ENCODE measurements at places on chromosomes 5 and 9.

DNA sequence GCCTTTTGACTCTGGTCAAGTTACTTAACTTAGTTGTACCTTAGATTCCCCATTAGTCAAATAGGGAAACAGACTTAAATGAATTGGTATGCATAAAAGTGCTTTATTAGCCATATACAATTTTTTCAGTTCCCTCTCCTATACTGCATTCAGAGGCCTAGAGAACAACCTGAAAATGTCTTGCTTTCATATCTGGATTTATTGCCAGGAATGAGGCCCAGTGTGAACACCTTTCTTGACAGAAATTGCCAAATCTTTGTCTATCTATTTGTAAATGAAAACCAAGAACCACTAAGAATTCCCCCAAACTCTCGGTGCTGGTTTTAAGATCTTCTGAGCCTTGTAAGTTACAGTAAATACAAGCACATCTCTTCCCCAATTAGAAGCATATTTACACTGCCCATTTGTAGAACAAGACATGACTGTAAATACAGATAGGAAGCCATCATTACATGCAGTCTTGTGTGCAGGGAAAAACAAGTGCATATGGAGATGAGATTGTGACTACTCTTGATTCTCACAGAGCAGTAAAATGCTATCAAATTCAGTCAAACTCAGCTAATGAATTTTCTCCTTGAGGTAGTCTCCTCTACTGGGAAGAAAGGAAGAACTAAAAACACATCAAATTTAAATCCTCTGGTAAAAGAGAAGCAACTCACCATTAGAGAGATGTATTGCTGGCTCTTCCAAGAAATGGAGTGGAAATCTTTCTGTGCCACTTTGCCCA is 5.2 kb upstream of the FAM13B start:
- DNase-seq: no peak

GRCh38 chr9:124506433-124506832 is 766 bp downstream of the NR5A1 start:
- DNase-seq: no peak

DNA sequence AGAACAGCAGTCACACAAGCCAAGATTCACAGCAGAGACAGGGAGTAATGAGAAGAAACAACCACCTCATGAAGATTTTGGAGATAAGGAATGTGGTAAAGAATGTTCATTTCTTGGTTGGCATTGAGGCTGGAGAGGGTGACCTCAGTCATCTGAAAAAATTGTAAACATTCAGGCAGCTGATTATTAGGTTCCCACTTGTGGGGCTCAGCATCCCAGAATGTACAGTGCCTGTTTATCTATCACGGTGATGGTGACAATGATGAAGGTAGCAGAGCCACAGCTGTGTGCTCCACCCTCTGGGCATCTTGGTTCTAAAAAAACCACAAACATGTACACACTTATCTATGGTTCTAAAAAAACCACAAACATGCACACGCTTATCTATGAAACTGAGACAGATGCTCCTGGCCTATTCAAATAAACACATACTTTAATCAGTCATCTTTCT is 143.9 kb upstream of the MOCS2 start:
- no peak for DNase-seq

DNA sequence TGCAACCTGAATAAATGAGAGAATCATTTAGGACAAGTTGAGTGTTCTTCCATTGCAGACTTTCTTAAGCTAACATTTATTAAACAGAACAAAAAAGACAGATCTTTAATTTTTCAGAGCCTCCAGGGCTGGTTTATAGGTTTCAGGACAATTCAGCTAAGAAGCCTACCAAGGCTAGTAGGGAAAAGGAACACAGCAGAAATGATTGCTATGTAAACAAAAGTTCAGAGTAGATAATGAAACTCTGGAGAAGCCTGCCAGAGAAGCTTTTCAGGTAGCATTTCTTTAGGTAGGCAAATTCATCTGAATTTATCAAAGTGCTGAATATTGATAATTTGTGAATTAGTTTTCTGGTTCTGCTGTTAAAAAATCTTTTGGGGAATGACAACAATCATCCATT is 264.2 kb downstream of the DEPDC1B start:
- DNase-seq: no peak

DNA sequence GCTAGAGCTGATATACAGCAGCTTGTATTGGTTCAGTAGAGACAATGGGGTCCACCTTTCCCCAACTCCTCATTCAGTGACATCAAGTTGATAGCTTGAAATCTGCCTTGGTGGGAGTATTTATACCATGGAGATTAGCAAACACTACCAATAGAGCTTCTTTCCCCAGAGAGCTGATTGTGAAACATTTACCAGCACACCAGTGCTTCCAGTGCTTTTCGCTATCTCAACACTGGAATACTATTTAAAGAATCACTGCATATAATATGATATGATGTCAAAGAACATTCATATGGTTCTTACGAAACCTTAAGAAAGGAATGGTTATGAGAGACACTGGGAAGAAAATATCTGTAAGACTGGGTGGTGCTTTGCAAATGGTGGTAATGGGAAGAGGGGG is 21.8 kb upstream of the RNF145 start:
- DNase-seq: no peak

DNA sequence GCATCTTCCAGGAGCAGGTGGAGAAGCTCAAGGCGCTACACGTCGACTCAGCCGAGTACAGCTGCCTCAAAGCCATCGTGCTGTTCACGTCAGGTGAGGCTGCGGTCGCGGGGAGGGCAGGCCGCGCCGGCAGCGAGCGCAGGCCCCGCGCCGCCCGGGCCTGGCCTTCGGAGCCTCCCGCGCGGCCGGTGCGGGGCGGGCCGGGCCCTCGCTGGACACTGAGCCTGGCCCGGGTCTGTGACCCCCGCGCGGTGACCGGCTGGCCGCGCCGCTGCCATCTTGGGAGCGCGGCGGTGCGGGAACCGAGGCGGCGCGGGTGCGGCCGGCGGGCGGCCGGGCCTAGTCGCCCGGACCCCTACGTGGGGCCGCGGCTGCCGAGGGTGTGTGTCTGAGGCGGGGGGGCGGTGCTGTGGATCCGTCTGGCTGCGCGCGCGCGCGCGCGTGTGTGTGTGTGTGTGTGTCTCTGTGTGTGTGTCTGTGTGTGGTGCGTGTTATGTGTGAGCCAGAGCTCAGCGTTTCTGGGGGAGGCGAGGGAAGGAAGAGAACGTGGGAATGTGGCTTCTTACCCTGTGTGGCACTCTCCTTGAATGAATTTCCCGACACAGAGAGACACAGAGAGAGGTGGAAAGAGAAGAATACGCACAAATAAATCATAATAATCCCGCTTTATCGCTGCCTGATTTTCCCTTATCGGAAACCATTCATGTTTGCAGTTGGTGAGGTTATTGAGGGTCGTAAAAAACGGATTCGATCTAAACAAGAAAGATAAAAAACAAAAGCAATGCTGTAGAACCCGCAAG is 5.5 kb downstream of the NR2F1 start:
- no peak for DNase-seq

DNA sequence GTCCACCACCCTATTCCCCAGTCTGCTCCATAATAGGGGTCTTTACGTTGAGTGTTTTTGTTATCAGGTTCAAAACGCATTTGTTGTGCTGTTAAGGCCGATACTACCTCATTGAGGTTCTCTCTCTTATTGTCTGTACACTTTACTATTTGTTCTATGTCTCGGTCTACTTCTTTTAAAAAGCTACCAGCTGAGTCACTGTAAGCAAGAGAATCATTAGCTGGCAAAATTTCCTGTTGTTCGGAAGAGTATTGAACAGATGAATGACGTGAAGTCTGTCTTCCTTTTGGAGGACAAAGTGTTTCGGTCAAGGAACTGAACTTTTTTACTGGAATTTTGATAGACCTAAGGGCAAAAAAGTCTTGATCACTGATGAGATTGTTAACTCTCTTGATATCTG is 10.3 kb downstream of the LYSMD3 start:
- no peak for DNase-seq

DNA sequence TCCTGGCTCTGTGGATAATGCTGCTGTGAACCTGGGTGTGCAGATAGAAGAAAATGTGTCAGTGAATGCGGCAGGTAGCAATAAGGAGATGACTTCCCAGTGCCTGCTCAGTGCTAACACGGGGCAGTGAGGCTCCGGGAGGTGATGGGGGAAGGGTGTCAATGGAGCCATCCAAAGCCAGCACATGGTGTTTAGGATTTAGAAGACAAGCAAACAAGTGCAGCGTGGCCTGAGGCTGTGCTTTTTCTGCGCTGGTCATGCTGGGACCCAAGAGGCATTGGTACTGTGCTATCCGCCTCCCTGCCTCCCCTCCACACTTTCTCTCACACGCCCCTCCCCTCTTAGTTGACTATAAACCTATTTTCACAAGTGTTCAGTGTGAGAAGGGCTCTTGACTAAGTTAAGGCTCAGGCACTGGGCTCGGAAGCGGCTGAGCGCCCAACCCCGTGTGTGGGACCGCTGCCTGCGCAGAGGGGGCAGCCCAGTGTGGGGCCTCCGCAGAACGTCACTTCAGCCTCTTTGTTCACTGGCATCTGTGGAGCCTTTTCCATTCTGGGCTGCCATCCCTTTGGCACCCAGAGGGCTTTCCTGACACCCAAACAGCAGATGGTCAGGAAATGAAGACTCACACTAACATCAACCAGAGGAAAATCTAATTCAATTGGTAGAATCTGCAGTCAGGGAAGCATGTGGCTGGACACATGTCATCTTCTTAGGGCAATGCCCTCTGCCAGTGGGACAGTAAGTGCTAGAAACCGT is 21.8 kb upstream of the NINJ1 start:
- no peak for DNase-seq

- DNase-seq: no peak
These were observed 27.6 kb downstream of the KCNMB1 start for GRCh38 chr5:170361616-170362015.

- no peak for DNase-seq
These were observed 26.2 kb downstream of the HMGXB3 start for GRCh38 chr5:150026682-150027172.

GRCh38 chr9:137433349-137433915 is 7.7 kb downstream of the ENTPD8 start:
- DNase-seq: no peak

GRCh38 chr5:119070578-119070827 is 384 bp upstream of the DMXL1 start:
- DNase-seq: no peak

DNA sequence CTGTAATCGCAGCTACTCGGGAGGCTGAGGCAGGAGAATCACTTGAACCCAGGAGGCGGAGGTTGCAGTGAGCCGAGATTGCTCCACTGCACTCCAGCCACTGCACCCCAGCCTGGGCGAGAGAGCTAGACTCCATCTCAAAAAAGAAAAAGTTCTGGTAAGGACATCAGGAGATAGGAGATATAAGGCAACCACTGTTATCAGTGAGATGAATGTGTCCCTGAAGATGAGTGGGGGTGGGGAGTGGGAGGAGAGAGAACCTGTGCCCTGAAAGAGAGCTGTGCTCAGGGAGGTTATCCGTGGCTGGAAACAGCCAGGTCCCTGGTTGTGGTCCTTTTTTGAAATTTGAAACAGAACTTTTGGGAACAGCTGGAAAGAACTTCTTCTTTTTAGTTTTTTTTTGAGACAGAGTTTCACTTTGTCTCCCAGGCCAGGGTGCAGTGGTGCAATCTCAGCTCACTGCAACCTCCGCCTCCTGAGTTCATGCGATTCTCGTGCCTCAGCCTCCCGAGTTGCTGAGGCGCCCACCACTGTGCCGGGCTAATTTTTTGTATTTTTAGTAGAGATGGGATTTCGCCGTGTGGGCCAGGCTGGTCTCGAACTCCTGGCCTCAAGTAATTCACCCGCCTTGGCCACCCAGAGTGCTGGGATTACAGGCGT is 2.6 kb downstream of the PTPA start:
- no peak for DNase-seq

- DNase-seq: no peak
These were observed 135.4 kb downstream of the WDR41 start for GRCh38 chr5:77356740-77357139.

- DNase-seq: no peak
These were observed 115.1 kb downstream of the PALM2AKAP2 start for GRCh38 chr9:109894921-109895758.

GRCh38 chr5:1402611-1403255 is 42.5 kb downstream of the SLC6A3 start:
- no peak for DNase-seq

DNA sequence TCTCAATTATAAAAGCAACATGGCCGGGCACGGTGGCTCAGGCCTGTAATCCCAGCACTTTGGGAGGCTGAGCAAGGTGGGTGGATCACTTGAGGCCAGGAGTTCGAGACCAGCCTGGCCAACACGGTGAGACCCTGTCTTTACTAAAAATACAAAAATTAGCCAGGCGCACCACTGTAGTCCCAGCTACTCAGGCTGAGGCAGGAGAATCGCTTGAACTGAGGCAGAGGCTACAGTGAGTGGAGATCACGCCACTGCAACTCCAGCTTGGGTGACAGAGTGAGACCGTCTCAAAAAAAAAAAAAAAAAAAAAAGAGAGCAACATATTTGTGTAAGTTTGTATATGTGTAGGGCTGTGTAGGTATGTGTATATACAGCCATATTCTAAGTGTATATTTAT is 7.5 kb downstream of the RPS6 start:
- no peak for DNase-seq

- DNase-seq: no peak
These were observed 15.5 kb downstream of the OTULINL start for GRCh38 chr5:14597080-14597479.

- DNase-seq: no peak
These were observed 8.7 kb downstream of the POMT1 start for GRCh38 chr9:131511416-131511815.

DNA sequence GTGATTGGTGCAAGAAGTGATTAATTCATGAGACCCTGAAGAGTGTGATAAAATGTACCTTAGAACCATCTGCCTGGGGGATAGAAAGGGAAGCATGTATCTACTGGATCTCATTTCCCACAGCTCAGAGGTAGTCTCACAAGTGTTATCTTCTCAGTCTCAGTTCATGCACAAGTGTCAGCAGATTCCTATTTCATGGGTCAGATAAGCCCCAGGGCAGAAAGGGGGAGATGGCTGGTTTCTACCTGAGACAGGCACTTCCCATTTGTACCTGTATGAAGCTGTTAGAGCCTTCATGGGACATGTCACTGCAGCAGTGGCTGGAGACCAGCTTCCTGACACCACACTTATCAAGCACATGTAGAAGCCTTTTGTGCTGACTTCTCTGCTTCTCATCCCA is 45.6 kb upstream of the SMIM15 start:
- DNase-seq: no peak

DNA sequence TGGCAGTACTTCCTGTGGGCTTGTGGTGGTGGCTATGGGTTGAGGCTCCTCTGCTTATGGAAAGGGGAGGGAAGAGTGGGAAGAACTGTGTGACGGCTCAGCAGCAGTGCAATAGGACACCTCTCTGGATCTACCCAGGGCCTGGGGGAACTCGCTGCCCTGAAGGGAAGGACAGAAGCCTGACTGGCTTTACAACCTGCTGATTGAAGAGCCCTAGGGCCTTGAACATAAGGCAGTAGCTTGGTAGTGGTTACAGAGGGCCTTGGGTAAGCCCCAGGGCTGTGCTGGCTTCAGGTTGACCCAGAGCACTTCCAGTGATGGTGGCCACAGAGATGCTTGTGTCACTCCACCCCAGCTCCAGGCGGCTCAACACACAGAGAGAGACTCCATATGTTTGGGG is 5.5 kb downstream of the CCIN start:
- DNase-seq: no peak

DNA sequence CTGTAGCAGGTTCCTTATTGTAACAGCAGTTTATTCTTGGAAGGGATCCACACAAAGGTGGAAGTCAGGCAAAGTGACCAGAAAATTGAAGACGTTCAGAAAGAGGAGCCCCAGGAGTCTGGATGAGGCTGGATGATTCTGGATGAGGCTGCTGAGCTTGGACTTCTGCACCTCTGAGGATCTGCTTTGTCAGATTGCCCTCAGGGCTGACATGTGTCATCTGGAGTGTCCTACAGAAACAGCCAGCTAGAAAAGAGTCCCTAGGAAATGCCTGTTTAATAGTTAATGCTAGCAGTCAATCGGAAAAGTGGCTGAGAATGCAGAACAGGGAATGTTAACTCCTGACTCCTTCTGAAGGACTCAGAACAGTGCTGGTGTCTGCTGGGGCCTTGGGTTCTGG is 236.4 kb downstream of the LRRC70 start:
- no peak for DNase-seq

Measured in CD4-positive, alpha-beta T cell treated with Interleukin-4 for 1 hour (primary cell).